Activated naive CD8-positive, alpha-beta T cell treated with anti-CD3 and anti-CD28 coated beads, Interleukin-2, amount 10 ng/mL, durations not matched to agents 7 days and 5 days (primary cell): ENCODE measurements at places on chromosomes 2 and 18.

DNA sequence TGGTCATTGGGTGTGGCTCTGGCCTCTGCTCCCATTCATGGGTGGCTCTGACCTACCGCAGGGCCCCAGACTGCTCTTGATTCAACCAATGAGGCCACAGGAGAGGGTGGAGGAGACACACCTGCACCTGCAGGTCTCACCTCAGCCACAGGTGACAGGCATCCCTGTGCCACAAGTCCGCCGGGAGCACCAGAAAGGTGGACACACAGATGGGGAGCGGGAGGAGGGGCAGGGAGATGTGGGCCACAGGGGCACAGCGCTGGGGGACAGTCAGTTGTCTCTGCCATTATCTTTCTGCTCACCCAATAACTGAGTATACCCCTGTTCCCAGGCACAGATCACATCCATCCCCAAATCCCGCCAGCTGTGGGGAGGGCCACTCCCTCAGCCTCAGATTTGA is 189.1 kb upstream of the SALL3 start:
- H3K4me3 ChIP-seq: no peak overlapping the region
- no peaks in the 10 kb centered on the region for H3K36me3 ChIP-seq
- no peaks in the 10 kb centered on the region for H3K27me3 ChIP-seq
- no peaks in the 10 kb centered on the region for H3K4me1 ChIP-seq

DNA sequence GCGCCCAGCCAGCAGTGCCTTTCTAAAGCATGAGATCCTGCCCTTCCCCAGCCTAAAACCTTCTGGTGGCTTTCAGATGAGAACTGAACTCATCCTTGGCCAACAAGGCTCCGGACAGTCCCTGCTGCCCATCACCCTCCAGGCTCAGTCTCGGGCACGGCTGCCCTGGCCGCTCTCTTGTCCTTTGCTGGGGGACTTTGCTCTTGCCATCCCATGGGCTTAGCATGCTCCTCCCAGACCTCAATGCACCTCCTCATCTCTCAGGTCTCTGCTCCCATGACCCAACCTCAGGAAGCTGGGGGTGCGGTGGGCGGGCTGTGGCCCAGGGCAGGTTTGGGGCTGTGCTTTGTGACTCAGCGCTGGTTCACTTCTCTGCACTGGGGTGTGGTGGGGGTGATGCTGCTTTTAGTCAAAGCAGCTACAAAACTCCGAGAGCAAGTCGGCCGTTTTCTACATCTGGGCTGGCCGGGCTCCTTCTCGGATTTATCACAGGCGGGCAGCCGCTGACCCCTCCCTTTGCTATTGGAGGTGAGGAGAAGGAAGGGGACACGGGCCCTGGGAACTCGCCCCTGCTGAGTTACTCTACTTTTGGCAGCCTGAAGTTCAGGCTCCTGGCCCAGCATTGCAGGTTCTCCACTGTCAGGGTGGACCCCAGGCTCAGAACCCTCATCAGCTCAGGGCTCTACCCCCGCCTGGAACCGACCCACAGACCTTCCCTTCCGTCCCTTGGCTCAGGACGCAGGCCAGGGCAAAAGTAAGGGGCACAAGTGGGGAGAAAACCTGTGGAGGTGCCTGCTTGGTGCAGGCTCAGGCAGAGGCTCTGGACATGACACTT is 90.6 kb upstream of the TAF1B start:
- peaks cover 45% of the 10 kb centered on the region for H3K4me1 ChIP-seq
- H3K4me3 ChIP-seq: peak overlapping the region; percentile 84
- peaks cover 36% of the 10 kb centered on the region for H3K27me3 ChIP-seq
- H3K36me3 ChIP-seq: no peaks in the 10 kb centered on the region
- DNase-seq: peak; percentile 77

- peaks cover 24% of the 10 kb centered on the region for H3K27me3 ChIP-seq
- H3K4me3 ChIP-seq: no peak overlapping the region
- no peaks in the 10 kb centered on the region for H3K4me1 ChIP-seq
Observed at GRCh38 chr2:62499430-62500060, 6.5 kb downstream of the TMEM17 start.

DNA sequence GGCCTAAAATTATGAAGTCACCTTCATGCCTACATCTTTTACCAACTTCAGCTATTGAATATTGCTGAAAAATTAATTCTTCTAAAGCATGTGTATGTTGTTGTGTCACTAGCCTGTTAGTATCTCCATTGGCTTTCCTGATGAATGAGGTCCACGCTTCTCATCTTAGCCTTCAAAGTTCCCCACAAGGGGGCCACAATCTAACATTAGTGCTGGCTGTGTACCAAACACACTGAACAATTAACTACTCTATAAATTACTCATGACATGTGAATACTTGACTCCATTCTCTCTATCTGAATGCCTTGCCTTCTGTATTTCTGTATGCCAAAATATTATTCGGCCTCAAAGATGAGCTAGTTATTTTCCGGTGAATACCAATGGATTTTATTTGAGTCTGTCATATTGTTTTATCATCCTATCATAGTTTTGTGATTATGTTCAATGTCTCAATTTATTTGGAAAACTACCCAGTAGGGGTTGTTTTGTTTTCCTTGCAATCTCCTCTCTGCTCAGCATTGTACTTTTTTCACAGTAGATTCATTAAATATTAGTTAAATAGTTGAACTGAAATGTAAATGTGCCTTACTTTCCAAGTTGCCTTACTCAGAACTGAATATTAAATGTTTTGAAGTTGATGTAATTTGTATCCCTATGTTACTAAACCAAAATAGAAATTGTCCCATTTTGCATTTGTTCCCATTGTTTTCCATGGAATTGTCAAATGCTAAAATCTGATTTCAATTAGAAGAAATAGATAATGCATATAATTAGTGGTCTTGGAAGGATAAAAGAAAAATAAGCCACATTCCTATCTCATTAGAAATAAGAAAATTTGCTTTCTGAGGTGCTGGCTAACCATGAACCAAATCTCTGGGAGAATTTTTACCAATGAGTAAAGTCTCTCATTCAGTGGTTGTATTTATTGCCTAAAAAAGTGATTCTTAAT is 208.4 kb upstream of the COL3A1 start:
- no peaks in the 10 kb centered on the region for H3K4me1 ChIP-seq
- no peak overlapping the region for H3K4me3 ChIP-seq
- no peaks in the 10 kb centered on the region for H3K36me3 ChIP-seq
- H3K27me3 ChIP-seq: no peaks in the 10 kb centered on the region
- H3K27ac ChIP-seq: no peak overlapping the region

DNA sequence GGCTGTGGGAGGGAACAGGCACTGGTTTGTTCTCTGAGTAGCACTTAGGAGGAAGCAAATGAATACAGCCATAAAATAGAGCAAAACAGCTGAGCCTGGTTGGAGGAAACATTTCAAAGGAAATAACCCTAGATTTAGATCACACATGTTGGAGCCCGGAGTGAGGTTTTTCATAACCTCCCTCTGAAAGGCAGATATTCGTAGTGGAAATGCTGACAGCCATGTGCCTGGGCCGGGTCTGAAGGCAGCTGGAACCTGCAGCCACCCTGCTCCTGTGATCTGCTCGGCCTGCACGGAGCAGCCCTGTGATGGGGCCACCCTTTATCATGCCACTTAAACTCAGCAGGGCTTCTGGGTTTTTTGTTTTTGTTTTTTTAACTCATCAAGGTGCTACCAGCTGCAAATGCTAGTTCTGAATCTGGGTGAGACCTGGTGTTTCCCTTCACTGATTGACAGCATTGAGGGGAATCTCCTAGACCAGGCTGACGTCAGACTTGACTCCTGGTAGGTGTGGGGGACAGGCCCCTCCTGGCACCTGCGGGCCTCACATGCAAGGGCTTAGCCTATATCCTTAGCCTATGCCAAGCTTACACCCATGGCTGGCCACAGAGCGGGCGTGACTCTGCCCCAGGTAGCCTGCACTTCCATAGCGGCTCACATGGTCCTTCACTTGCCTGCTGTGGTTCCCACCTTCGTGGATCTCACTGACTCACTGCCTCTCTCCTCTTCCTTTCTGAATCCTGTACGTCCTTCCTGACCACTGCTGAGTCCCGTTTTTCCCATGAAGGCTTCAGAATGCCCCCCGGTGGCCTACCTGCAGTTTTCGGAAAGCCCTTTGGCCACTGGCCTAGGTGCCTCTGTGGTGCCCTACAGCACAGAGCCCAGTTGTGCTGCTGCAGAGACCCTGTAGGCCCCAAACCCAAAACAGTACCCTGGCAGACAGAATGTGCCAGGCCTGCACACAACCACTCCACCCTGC is 217.3 kb downstream of the SEPTIN10 start:
- DNase-seq: no peak
- H3K36me3 ChIP-seq: no peaks in the 10 kb centered on the region
- no peak overlapping the region for H3K27ac ChIP-seq
- H3K4me3 ChIP-seq: no peak overlapping the region
- H3K4me1 ChIP-seq: peaks cover 9% of the 10 kb centered on the region

- H3K36me3 ChIP-seq: no peaks in the 10 kb centered on the region
- no peak for DNase-seq
- no peaks in the 10 kb centered on the region for H3K4me1 ChIP-seq
- no peak overlapping the region for H3K4me3 ChIP-seq
Observed at GRCh38 chr2:237530472-237531433, 35.6 kb upstream of the PRLH start.
